ENCODE measurements at places on chromosomes 7 and 10. TPM values are rescaled to one million over a fixed set of nuclear protein-coding genes. Genes with fewer than 3 reads are reported as not detected.

- DNase-seq, result no peak
These were observed 31.6 kb downstream of the ENO4 start for GRCh38 chr10:116880716-116881482.

GRCh38 chr10:34403512-34403911, 411.6 kb downstream of the PARD3 start:
- no peak for DNase-seq

- no peak for DNase-seq
These were observed 47.2 kb upstream of the MSRB2 start for GRCh38 chr10:23048191-23048590.

TSPAN15 gene
- 0.72 TPM for total RNA-seq

Measured in osteoblast (primary cell).